ENCODE measurements at places on chromosomes 7 and 10.

GRCh38 chr7:30223896-30224295 is 60.5 kb upstream of the ZNRF2 start:
- no peak for DNase-seq

DNA sequence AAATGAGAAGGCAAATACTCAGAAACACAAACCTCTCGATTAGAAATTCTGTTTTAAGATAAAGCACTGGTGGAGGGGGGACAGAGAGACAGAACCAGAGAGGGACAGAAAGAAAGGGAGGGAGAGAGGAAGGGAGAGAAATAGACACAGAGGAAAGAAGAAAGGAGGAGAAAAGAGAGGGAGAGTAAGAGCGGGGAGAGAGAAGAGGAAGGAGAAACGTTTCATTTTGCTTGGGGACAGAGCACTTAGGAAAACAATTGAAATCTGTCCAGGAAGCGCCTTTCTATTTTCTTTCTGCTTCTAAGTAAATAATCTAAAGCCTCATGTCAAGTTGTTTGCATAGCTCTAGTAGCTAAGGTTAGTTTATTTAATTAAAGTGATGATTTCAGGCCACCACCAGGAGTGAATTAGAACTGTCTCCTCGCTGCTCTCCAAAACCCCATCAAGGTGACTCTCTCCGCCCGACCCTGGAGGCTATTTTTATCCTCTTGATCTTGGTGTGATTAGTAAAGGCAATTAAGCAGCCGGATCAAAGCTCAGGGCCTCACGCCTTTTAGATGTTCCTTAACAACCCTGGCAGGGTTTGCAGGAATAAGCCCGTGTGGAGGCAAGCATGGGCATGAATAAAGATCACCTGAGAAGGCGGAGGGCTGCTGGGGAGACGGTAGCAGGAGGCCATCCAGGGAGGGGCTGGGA is 73.4 kb upstream of the INSIG1 start:
- DNase-seq: no peak

DNA sequence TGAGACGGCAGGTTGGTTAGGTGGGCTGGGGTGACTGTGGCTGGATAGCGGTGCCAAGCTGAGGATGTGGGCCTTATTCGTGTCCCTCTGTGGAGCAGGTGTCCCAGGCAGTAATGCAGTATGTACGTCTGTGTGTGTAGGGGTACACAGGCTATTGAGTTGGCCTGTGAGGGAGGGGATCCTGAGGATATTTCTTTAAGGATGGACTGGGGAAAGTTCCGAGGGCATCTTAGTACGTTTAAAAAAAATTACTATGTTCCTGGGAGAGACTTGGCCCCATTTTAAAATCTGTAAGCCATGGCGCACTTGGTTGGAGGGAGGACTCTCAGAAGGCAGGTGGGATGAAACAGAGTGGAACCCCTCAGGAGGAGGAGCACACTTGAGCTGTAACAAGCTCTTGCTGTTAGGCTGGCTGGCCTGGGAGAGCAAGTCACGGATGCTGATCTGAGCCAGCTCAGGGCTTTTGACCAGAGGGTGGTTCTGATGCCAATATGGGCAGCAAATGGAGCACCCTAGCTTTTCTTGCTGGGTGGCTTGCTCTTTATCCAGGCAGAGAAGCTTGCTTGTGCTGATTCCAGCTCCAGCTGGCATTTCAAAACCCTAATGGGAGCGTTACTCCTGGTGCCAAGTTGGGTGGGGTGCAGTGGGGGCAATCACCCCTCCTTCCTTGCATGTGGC is 765 bp downstream of the WBP1L start:
- DNase-seq: no peak

- no peak for DNase-seq
Observed at GRCh38 chr10:74855027-74855426, 28.6 kb downstream of the KAT6B start.

DNA sequence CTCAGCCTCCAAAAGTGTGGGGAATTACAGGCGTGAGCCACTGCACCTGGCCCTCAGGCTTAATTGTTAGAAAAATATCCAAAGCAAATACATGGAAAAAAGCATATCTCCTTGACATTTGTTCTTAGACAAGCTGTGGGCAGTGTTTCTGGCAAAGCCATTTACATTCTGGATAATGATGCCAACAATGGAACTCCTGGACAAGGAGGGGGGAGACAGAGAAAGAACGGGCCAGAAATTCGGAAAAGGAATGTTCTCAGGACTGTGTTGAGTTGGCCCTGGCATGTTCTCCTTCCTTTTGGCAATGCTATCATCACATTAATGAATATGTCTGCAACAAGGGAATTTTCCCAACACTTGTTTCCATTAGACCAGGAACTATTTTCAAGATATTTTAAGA is 88.7 kb downstream of the UBE2H start:
- no peak for DNase-seq

- DNase-seq: no peak
Observed at GRCh38 chr10:48568546-48568945, 36.3 kb downstream of the ARHGAP22 start.

DNA sequence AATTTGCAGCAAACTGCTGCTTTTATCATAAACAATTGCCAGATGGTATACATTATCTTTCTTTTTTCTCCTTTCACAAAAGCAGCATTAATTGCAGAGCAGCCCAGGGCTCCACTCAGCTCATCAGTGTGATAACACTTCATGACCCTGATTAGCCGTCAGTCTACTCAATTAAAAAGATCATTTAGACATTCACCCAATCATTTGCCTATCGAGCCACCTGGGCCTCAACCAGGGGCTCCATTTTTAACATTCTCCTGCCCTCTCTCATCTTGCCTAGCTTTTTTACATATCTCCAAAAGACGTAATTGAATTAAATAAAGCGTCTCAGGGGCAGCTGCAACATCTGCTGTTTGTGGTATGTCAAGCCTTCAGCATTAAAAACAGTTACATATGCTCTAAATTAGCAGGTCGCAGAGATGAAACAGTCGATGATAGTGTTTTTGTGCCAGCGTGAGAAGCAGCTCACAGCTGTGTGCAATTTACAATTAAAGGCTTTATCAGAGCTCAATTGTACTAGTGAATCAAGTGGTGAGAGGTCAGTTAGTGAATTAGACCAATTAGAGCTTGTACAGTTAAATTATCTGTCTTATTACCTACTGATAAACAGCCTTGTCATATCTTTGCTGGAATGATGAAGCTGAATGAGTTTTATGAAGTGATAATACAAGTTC is 522.5 kb downstream of the ETV1 start:
- DNase-seq: no peak

- DNase-seq: no peak
Observed at GRCh38 chr7:139124084-139124914, 14.8 kb upstream of the ZC3HAV1 start.

DNA sequence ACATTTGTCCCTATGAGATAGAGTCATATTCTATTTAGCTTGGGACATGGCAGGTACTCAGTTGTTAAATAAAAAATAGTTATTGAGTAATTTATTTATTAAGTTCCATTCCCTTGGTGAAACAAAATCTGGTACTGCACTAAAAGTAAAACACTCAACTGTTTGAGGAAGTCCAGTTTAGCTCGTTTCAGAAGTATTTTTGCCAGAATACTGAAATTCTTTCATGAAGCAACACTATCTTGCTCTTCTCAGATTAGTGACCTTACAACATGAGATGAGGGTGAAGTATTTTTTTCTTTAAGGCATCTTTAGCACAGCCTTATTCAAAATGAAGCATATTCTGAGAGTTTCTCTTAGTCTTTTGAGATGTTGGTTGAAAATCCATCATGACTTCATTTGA is 106.0 kb downstream of the ZNF365 start:
- DNase-seq: no peak

GRCh38 chr10:88159127-88159829 is 295.9 kb downstream of the PTEN start:
- DNase-seq: no peak

- no peak for DNase-seq
Observed at GRCh38 chr7:39693812-39694211, 70.4 kb downstream of the RALA start.

DNA sequence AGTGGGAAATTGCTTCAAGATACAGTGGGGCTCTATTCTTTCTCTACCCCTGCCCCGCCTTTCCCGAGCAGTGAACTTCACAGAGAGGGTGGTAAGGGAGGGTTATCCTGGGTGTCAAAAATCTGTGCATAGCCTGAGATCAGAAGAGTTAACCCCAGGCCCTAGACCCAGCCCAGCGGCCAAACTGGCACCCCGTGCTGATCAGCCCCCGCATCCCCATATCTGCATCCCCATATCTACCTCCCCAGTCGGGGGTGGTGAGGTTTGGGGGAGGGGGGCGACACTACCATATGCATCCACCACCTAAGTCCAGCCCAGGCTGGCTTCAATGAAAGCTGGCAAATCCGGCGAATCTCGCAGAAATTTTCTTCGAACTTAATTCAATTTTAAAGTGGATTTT is 7.0 kb upstream of the DLX6 start:
- no peak for DNase-seq
